Type B pancreatic cell (in vitro differentiated cells): ENCODE measurements at places on chromosomes 3 and 15.

DNA sequence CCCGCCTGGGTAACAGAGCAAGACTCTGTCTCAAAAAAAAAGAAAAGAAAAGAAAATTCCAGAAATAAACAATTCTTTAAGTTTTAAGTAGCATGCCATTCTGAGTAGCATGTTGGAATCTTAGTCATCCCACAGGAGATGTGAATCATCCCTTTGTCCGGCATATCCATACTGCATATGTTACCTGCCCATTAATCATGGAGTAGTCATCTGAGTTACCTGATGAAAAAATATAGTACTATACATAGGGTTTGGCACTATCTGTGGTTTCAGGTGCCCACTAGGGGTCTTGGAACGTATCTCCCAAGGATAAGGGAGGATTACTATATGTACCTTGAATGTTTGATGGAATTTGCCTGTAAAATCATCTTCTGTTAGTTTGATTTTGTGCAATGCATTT lies 6.3 kb upstream of the CCR4 start:
- no peak for DNase-seq

DNA sequence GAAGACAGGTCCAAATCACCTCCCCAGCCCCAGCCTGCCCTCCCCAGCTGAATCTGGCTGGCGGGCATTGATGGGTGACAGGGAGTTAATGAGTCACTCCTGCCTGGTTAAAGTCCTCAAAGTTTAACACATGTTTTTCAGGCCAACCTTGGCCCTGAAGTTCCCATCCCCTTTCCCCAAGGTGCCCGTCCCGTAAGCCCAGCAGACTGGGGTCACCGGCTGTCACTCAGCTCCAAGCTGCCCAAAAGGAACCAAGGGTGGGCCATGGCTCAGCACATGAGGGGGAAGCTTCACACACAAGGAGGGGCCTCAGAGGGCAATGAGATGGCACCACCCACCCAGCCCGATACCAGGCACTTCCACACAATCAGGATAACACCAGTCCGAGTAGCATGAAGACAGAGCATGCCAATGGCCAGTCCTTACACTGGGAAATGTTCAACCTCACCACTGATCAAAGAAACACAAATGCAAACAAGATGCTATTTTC lies 10.2 kb upstream of the KLF15 start:
- no peak for DNase-seq

DNA sequence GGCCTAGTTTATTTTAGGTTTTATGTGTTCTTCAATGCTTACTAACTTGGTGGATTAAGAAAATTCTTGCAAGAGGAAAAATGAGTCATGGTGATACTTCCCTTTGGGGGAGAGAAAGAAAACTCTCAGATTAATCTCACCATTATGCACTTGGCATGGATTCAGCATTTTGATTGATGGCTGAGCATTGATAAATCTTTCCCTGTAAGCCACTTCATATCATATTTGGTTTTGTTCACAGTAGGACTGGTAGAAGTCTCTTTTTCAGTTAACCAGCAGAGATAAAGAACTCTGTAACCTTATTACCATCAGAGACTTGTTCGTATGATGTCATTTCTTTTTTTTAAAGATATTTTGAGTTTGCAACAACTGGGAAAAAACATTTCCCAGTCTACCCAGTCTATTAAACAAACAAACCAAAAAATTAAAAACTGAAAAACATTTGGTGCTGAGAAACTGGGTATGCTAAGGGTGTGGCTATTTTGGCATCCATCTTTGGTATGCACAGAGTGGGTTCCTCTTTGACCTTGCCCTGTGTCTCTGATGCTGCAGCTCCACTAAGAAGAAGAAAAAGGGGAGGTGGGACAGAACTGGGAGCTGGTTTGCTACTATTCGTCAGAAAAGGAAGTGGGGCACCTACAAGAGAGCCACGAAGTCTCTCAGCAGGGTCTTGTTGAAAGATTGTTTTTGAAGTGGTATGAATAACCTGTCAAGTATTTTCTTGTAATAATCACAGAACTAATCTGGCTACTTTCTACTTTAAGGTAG lies 17.2 kb downstream of the TMOD3 start:
- DNase-seq = no peak

GRCh38 chr3:116263842-116264545 lies 181.3 kb downstream of the LSAMP start:
- no peak for DNase-seq

- DNase-seq = no peak
Observed at GRCh38 chr15:34437687-34438086, at the start of gene GOLGA8A. TSS of gene GOLGA8A (minus strand) at chr15:34437808. CDS start at chr15:34389691, 48,117 bp downstream.

- no peak for DNase-seq
Observed at GRCh38 chr3:106510206-106510605, 641.4 kb upstream of the CBLB start.

- DNase-seq = no peak
Observed at GRCh38 chr3:168034152-168034928, 61.4 kb downstream of the GOLIM4 start.

DNA sequence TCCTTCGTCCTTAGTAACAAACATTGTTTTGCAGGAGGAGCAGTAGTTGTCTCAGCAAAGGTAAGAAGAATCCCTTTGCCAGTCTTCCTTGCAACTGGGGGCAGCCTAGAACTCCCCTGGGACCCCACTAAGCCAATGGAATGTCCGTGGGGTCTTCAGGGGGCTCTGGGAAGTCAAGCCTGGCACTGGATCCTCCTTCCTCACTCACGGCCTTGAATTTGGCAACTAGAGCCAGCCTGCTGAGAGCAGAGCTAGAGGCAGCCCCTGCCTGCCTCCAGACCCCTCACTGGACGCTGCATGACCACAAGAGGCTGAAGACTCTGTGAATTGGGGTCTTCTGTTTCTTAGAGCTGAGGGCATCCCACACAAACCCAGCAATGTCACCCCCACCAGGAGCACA lies 18.6 kb upstream of the PRR23E start:
- no peak for DNase-seq

GRCh38 chr3:127849368-127849767 lies 27.1 kb upstream of the MGLL start:
- no peak for DNase-seq
